GM13976 (cell line): ENCODE measurements at places on chromosomes 5 and 9.

GRCh38 chr9:69931340-69931739, 110.7 kb downstream of the CFAP95 start:
- DNase-seq = no peak

DNA sequence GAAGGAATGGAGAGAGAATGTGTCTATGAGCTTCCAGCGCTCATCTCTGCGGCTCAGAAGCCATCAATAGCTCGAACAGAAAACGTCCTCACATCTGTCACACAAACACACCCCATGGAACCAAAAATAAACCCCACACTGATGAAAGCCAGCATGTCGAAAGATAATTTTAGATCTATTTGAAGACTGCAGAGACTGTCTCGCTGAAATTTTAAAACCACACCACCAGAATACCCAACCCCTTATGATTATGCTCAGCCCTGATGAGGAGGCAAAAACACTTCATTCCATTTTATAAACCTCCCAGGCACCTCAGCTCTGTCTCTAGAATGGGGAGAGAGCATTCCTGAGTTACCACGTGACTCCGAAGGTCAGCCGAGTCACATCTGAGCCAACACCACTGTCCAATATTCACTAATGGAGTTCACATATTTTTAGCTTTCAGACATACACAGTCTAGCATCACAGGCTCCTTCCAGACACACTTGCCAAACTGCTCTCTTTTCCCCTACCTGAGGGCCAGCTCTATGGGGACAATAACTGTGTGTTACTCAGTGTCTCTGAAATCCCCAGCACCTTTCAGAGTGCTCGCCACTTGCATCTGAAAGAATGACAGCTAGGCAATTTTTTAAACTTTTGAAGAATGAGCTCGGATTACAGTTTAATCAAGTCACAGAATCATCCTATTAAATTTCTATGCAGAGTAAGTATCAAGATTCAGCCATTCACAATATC, 63.2 kb downstream of the SERINC5 start:
- no peak for DNase-seq

- no peak for DNase-seq
Measured at GRCh38 chr5:115559524-115559923, 14.9 kb upstream of the FEM1C start.

DNA sequence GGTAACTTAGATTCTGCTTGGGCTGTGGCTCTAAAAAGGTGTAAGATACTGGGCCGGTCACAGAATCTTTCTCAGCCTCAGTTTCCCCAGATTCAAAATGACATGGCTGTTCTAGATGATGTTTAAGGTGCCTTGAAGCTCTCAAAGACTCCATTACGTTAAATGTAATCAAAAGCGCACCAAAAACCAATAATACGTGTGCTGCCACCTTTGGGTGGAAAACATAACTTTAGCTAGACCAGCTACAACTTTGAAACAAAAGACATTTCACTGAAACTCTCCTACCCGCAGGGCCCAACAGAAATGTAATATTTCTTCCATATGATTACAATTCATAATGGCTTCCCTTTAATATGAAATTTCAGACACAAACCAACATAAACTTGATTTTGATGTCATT, 35.0 kb upstream of the PCSK5 start:
- DNase-seq = no peak

- no peak for DNase-seq
Measured at GRCh38 chr9:3361116-3361515, 164.7 kb downstream of the RFX3 start.

DNA sequence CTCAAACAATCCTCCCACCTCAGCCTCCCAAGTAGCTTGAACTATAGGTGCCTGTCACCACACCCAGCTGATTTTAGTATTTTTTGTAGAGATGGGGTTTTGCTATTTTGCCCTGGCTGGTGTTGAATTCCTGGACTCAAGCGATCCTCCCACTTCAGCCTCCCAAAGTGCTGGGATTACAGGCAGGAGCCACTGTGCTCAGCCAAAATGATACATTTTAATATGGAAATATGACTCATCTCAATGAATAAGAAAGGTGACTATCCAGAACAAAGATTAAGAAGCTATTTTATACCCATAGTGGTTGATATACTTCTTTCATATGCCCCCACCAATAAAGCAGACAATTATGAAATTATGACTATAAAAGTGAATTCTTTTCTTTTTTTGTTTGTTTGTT, 166.2 kb downstream of the NFIB start:
- DNase-seq = no peak

GRCh38 chr9:31556667-31557463, 827.6 kb upstream of the ACO1 start:
- no peak for DNase-seq

DNA sequence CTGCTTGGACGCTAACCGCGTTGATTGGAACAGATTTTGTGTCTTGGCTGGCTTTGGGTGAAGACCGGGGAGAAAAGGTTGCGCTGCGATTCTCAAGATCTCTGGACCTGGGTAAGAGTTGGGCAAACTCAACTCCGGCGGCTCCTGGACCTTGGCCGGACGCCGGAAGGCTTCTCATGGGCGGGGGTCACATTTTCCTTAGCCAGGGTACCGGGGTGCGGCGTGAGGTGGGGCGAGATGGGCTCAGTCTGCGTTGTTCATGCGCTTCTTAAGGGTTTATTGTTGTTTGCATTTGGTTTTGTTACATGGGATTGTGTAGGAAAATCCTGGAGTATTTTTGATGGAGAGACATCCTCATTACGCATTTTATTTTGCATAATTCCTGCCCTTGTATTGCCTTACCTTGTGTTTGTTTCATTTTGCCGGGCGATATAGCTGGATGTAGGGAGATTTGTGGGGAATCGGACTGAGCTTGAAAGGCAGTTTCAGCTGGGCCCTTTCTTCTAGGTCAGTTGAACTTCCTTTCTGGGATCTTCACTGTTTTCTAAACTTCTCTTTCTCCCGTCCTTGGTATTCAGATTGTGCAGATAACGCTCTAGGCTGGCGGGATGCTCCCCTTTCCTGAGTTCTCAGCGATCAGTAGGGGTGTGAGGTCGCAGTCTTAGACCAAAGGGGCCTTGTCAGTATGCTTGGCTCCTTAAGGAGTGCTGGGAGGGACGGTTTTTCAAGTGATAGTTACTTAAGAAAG, 524 bp downstream of the MEGF10 start:
- no peak for DNase-seq

DNA sequence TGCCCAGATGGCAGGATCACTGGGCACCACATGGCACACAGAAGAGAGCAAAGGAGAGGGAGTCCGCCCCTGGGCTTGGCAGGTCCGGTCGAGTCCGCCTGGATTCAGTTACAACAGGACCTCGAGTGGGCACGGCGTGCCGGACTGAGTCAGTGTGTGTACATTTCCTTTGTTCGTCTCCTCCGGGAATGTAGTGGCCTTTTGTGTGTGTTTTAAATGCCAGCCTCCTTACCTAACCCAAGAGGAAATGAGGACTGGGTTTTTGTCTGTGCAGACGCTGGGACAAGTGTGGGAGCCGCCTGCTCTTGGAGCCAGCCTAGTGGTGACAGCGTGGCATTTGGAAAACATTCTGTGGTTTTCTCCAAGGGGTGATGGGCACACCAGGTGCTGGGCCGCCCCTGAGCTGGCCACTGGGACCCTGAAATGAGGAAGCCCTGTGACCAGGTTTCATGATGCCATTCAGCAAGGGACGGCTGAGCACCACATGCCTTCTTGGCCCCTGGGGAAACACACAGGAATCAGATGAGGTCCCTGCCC, 9.6 kb downstream of the NEK6 start:
- DNase-seq = no peak

- no peak for DNase-seq
Measured at GRCh38 chr9:79568337-79569101, 3.2 kb upstream of the TLE4 start.

GRCh38 chr9:104856413-104856941, 71.5 kb downstream of the ABCA1 start:
- DNase-seq = no peak

DNA sequence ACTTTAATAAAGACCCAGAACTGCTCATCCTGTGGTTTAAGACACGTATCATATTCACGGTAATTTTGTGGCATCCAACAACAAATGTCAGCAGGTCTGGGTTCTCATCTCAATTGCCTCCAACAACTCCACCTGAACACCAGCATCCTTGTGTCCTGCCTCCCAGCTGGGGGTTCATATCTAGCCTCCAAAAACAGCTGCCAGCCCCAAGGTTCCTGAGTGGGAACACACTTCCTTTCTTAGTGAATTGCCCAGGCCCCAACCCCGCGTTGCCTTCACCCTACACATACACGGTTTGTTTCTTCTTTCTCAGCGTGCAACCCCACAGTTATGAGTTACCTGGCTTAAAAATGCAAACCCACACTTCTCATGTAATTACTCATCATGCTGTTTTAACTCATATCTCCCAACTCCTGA, 77.9 kb downstream of the SEMA4D start:
- DNase-seq = no peak

DNA sequence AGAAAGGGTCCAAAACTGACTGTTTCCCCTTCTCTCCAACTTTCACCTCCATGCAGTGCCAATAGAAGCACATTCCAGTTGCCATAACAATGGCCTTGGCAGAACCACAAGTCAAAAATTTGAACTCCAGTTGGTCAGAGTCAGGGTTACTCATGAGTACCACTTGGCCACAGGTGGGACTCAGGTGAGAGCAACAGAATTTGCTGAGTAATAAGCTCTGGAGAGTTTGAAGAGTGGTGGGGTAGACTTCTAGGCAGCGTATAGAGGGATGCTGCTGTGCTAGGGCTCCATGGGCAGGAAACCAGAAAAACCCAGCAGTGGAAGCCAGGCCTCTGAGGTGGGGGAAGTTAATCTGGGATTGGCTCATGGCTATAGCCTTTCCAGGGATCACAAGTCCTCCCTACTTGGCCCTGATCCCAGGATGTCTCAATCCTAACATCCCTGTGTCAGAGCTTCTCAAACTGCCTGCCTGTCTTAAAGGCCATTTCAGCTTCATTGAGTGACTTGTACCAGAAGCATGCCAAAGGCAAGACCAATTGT, 30.2 kb downstream of the SNX18 start:
- DNase-seq = no peak

DNA sequence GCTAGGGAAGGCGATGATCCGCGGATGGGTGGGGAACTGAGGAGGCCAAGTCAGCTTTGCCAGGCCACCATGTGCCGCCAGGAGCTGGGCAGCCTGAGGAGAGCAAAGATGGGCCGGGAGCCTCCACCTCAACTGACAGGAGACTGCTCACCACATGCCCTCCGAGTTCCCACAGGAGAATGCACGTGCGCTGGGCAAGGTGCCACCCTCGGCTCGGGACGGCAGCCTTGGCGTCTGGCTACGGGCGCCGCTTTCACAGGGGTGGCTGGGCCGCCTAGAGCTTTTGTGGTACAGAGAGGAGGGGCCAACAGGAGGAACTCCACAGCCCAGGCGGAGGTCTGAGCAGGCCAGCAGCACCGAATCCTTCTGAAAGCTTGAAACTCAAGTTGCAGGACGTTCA, 5.3 kb upstream of the TBC1D9B start:
- DNase-seq = no peak

DNA sequence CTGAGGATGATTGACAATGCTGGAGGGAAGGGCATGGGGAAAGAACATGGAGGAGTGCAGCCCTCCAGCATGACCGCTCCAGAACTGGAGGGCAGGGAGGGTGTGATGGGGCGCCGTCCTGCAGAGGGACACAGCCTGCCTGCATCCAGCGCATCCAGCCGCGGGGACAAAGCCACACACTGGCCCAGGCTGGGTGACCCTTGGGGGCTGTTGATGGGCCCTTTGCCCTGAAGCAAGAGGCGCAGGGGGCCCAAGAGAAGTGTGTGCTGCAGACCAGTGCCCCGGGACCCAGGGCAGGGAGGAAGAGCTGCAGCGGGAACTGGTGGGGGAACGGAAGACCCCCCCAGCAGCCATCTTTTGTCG, 169.8 kb upstream of the PPP1R26 start:
- DNase-seq = no peak

DNA sequence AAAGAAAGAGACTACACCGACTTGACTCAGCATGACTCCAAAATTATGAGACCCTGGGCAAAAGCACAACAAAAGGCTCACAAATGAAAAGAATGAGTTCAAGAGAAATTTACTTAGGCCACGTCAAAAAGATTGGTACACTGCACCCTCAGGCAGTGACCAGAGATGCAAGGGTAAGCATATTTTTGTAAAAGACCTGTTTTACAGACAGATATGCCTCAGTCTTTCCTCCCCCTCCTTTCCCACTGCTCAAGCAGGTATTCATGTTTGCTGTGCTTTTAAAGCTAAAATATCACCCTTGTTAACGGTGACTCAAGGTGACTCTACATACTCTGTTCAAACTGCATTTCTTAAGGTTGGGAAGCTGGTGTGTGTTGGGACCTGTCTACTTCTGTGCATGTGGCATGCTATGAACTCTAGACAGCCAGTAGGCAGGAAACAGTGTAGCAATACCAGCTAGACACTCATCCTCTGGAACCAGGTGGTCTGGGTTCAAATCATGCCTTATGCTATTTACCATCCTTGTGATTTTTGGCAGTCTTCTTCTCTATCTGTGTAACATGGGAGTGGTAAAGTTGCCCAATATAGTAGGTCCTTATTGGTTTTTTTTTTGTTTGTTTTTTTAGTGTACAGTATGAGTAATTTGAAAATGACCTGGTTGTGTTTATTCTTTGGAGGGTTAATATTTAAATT, 98.7 kb downstream of the TLE4 start:
- DNase-seq = no peak

DNA sequence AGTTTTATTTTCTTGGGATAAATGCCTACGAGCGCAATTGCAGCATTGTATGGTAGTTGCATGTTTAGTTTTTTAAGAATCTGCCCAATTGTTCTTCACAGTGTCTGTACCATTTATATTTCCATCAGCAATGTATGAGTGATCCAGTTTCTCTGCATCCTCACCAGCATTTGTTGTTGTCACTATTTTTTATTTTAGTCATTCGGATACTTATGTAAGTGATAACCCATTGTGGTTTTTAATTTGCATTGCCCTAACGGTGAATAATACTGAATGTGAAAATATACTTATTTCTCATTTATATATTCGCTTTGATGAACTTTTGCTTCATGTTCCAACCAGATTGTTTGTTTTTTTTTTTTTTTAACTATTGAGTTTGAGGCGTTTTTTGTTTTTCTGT, 33.7 kb upstream of the PWWP2A start:
- DNase-seq = no peak

GRCh38 chr5:134148316-134148715, 28.4 kb downstream of the SKP1 start:
- DNase-seq = no peak

- no peak for DNase-seq
Measured at GRCh38 chr9:72540348-72540873, 19.0 kb downstream of the TMC1 start.

- DNase-seq = no peak
Measured at GRCh38 chr5:129718471-129719090, 29.3 kb upstream of the MINAR2 start.

DNA sequence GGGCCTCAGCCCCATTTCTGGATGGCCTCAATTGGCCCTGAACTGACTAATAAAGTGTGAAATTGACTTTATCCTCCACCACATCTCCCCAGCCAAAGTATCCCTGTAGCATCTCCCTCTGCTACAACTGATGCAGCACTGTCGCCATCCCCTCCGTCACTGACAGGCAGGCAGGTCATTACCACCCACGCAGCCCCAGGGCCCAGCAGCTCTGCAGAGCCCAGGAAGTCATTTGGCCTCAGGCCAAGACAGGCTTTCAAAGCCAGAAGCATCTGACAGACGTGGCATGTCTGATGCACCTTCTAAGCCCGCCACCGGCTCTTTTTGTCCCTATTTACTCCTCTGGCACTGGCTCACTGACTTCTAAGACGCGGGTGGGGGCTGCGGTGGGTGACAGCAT, 65.3 kb downstream of the ARHGEF37 start:
- no peak for DNase-seq

GRCh38 chr9:33403941-33404787, 1.8 kb upstream of the AQP7 start:
- DNase-seq = no peak

- peak; percentile 14 for DNase-seq
Measured at GRCh38 chr5:87340716-87341115, 72.0 kb downstream of the CCNH start.

GRCh38 chr9:73037613-73038012, 84.8 kb upstream of the ALDH1A1 start:
- DNase-seq = no peak
